Hematopoietic multipotent progenitor cell treated with erythropoietin and hydrocortisone succinate and interleukin-3 and kit ligand, for 17 days (in vitro differentiated cells): ENCODE measurements at places on chromosomes 3 and 15.

DNA sequence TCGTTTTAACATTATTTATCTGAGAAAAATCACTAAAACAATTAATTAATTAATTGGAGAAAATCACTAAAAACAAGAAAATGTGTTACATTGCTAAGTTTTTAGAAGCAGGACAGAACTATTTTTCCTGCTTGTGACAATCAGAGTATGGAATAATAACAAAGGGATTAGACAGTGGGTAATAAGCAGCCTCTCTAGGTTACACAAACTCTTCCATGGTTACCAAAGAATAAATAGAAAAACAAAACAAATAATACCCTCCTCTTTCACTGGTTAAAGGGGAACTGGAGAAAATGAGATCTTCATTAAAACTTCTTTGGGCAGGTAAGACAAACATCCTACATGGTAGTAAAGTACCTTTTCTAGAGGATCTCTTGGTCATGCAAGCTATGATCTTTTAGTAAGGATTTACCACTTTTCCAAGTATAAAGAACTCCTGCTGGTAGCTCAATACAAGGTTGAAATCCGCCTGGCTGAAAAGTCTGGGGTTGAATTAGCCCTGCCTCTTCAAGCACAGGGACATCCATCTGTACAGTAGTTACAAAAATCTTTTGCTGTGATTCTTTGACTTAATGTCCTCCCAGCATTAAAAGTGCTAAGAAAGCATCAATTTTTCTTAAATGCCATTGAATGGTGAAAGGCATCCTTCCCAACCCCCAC lies 2.5 kb upstream of the PLCH1 start:
- no peak for DNase-seq

- DNase-seq, result no peak
Measured at GRCh38 chr15:83193721-83194120, 13.9 kb downstream of the HDGFL3 start.

DNA sequence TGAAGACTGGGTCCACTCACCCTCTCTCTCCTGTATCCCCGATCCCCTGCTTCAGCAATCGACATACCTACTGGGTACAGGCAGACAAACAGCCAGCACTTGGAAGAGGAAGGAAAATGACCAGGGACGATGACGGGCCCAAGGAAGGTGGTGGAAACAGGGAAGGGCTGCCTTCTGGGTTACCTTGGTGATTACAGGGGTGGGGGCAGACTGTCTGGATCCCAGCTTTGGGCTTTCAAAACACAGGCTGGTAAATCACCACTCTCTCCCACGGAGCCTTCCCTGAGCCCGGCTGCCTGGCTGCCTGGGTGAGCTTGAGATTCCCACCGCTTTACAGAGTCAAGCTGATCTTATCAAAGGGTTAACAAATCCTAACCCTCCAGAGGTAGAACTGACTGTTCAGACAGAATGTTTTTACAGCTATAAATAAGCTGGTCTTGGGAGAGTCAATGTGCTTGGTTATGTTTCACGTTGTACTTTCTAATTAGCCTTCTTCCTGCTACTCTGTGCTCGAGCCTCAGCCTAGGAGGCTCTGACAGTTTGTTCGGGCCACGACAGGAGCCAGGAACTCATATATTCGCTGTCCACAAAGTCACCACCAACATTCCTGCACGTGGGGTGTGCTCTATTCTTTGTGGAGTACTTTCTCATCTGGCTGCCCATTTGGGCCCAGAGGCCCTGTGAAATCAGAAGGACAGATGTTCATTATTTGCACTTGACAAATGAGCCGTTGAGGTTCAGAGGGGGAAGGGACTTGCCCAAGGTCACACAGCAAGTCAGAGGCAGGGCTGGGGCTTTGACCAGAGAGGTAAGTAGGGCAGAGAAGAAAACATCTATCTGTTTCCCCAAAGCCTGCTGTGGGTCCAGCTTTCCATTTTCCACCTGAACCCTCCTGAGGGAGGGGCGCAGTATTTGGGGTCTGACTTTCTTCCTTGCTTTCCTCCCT lies 63.5 kb downstream of the FEM1B start:
- DNase-seq, result no peak

- DNase-seq, result no peak
Measured at GRCh38 chr3:104947943-104948342, 418.8 kb upstream of the ALCAM start.

DNA sequence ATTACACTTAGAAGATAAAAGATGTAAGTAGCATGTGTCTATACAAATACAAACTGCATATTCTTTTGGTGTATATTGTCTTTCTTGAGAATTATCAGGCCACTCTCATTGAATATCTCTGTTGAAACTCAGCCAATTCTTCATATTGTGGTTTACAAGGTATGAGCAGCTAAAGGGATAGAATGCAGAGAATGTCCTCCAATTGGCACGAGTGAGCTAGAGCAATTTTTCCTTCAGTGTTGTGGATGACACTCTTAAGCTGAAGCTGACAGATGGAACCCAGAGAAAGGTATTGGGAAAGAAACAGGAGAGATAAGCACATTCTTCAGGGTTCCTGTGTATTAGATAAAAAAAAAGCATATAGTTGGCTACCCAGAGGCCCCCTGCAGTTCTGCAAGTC lies 453.1 kb downstream of the EPHA3 start:
- DNase-seq, result no peak

- no peak for DNase-seq
Measured at GRCh38 chr3:191889756-191890155, 428.8 kb downstream of the PYDC2 start.

GRCh38 chr3:66656609-66657008 lies 155.8 kb upstream of the LRIG1 start:
- no peak for DNase-seq

DNA sequence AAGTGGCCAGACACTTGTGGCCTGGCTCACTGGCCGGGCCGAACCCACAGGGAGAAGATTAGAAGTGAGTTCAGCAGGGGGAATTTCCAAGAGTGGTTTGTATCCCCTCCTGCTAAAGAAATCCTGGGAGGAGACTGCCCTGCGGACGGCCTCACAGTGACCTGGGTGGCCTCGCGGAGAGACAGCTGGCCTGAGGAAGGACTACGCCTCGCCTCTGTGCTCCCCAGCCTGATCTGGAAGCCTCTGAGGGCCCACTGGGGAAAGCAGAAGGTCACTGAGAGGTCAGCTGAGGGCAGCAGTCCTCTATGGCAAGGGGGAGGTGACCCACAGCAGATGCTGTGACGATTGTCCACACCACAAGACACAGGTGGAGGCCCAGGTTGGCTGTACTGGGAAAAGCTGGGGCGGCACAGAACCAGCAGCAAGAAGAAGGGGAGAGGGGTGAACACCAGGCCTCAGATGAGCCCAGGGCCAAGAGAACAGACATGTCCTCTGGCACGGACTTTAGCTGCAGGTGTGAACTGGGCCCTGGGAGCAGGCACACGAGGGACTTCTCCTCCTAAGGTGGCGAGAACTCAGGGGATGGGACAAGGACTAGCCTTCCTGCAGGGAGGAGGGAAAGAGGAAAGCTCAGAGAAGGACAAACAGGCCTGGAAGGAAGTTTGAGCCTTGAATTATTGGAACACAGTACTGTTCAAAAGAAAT lies 37.2 kb upstream of the DLG1 start:
- no peak for DNase-seq

DNA sequence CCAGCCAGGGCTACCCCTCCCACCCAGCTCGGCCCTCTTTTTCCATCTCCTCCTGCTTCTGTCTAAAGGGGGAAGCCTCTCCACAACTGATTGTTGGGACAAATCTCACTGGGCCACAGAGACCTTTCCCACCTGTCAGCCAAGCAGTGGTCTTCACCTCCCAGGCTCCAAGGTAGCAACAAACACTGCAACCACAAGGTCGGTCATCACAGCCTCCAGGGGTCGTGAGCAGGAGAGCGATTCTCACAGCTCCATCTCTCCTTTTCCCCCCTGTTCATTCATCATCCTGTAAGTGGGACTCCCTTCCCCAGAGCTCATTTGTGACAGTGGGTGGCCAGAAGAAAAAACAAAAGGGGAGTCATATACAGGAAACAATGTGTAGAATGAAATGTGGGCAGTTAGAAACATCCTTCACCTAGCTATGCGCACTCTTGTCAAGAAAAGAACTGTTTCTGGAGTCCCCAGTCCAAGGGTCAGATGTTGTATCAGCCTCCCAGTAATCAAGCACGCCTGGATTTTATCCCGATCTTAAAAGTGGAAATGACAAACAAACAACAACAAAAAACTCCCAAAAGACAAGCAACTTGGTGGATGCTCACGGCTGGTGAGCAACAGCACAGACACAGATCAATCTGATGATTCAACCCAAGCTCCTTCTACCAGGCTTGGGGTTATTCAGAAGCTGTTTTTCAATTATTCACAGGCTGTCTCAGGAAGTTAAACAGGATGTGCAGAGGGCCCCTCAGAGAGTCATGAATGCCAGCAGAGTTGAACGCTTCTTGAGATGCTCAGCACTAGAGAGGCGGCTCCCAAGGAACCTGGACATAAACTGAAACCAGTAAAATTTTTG lies 22.4 kb downstream of the LYZL4 start:
- DNase-seq, result no peak

- no peak for DNase-seq
Measured at GRCh38 chr3:62667714-62668113, 207.5 kb downstream of the CADPS start.

- DNase-seq, result no peak
Measured at GRCh38 chr3:147354623-147355022, 51.7 kb downstream of the ZIC4 start.

DNA sequence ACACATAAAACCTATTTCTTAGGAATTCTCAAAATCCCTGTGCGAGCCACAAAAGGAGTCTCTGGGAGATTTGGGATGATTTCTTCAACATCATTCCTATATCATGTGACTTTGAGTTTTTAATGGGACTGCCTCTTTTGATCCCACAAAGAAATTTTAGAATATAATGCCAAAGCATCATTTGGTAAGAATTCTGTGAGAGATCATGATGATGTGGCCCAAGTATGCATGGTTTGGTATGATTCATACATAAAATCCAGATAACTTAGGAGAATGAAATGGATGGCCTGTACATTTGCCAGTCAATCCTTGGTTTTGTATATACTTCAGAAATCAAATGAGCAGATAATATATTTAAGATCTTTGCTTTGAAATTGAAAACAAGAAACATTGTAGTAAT lies 61.3 kb downstream of the UBE2E2 start:
- no peak for DNase-seq

DNA sequence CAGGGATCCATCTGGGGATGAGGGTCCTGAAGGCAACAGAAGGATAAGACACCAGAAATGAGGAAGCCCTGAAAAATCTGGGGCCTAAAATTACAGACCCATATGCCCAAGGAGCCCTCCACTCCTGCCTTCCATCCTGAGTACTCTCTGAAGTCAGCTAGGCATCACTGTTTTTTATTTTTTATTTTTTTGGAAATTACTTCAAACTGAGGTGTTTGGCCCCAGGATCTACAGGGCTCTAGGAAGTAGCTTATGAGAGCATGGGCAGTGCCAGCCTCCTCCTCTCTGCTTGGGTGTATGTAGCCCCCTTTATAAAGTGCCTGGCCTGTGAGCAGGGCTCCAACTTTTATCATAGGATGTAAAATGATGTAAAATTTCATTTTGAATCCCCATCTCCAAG lies 7.9 kb downstream of the EPB42 start:
- DNase-seq, result no peak

DNA sequence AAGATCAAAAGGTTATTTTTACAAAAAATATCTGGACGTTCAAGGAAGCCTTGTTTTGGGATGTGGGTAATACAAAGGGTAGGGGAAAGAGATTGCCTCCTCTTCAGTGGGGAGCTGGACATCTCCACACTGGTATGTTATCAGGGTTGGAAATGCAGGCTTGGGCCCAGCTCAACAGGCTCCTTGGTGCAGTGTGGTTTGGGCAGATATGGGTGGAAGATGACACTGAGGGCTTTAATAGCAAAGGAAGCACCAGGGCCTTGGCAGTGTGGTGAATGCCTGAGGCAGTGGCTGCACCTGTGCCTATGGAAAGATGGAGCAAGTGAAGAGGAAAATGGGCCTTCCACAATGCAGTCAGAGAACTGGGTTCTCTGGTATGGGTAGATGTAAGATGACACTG lies 11.2 kb upstream of the MED12L start:
- peak; percentile 42 for DNase-seq

GRCh38 chr3:98589331-98590036 lies 3.9 kb downstream of the CPOX start:
- DNase-seq, result peak; percentile 71

- no peak for DNase-seq
Measured at GRCh38 chr3:184498986-184499606, 62.5 kb upstream of the EPHB3 start.

GRCh38 chr3:99896482-99896881 lies 78.8 kb downstream of the CMSS1 start:
- no peak for DNase-seq

GRCh38 chr15:41984622-41985021 lies 12.3 kb upstream of the EHD4 start:
- DNase-seq, result no peak

- DNase-seq, result no peak
Measured at GRCh38 chr15:34011481-34011880, 27.5 kb downstream of the AVEN start.

- no peak for DNase-seq
Measured at GRCh38 chr3:43191116-43191515, 85.2 kb upstream of the POMGNT2 start.

DNA sequence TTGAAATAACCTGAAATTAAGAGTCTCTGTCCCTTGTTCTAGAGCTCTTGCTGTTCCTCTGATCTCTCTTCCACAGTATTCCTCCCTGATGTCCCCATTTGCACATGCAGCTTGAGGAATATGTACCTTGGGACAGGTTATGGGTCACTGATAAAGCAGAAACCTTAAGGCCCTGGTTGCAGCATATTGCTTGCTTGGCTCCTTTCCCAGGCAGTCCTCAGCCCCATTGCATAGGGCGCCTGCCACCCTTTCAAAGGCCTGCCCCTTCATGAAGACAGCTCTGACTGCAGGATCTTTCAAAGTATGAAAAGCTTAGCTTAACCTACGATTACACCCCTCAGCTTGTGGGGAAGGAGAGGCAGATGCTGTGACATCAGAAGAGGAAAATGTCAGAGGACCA lies 51.6 kb downstream of the WDR76 start:
- DNase-seq, result no peak

DNA sequence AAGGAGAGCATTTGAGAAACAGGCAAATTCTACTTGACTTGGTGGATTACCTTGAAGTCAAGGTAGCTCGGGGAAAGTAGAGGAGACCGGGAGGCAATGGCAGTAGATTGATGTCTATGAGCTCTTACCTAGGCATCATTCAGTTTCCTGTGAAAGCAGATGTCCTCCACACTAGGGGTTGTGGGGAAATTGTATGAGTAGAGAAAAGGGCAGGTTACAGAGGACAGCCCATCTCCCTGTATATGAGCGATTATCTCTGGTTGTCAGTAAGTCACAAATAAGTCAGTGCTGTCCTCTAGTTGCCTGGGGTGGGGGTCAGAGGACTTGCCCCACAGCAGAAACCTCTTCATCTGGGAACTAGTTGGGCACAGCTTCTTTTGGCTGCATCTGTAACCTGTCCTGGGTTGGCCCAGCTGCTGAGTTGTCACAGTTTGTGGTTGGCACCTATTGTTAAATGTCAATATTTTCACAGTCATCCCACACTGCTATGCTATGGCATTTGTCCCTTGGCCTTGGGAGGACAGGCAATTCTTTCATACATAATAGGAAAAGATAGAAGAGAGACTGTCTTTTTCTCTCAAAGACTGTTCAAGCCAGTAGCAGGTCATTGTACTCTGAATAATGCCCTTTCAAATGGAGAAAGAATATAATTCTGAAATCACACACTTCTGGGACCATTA lies 53.6 kb upstream of the LRRFIP2 start:
- no peak for DNase-seq
